Hindlimb muscle (tissue), 1 donor: ENCODE measurements at places on chromosomes 6 and 20. TPM values are rescaled to one million over a fixed set of nuclear protein-coding genes. Genes with fewer than 3 reads are reported as not detected.

TCF15 gene
- polyA plus RNA-seq = 4.5 TPM

DNA sequence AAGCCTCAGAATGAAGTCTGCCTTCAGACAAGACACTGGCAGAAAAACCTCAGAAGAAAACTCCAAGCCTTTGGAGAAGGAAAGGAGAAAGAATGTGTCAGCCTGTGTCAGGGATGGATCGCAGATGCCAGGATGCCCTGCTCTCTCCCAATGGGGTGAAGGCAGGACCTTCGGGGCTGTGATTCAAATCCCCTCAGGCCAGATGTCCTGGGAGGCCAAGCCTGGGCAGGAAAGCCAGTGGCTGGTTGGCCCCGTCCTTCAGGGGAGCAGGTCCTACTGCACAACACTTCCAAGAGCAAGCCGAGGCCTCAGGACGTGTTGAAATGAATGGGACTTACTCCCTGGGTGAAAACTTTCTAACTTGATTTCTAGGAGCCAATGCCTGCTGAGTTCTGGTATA lies 36.5 kb downstream of the GJA10 start:
- DNase-seq = no peak

DNA sequence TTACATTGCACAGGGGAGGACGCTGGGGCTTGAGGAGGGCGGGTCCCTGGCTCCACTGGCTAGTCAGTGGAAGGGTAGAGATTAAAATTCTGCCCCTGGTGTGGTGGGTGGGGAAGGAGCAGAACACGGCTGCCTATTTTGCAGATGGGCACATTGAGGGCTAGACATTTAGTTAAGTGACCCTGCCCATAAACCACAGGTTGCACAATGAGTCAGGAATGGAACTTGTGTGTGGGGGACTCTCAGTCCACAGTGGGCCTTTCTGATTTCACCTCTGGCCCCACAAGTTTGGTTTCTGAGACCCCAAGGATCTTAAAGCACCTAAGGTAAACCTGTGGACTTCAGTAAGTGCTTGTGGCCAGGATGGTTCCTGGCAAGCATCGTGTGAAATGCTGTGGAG lies 22.0 kb upstream of the CCDC167 start:
- DNase-seq = no peak

DNA sequence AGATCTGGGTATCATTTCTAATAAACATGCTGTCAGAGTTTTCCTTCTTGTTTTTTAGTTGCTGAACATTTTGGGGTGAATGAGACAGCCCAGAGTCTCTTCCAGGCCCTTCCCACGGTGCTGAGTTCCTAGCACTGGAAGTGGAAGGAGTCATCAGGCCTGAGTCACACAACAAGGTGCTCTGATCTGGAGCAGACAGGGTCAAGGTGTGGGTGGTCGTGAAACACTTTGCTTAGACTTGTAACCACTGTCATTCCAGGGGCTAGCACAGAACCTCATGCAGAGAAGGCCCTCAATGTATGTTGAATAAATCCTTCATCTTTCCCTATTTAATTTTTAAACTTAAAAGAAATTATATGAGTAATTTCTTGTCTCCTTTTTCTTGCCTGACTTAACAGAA lies 60.6 kb downstream of the TXLNB start:
- no peak for DNase-seq

DNA sequence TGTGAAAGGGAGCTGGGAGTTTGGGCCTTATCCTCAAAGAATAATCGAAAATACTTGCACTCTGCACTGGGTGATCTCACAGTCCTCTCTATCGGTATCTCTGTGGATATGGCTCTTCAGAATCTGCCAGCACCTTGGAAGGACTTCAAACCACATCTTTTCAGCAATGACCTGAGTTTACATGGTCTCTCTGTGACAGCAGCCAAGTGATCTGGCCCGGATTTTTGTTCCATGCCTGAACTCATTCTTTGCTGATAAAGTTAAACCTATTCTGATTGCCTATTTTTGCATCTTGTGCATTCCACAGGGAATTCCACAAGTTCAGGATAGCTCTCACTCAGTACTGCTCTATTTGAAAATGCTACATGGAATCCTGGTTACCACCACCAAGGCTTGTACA lies 98.9 kb downstream of the HDGFL1 start:
- DNase-seq = no peak

DNA sequence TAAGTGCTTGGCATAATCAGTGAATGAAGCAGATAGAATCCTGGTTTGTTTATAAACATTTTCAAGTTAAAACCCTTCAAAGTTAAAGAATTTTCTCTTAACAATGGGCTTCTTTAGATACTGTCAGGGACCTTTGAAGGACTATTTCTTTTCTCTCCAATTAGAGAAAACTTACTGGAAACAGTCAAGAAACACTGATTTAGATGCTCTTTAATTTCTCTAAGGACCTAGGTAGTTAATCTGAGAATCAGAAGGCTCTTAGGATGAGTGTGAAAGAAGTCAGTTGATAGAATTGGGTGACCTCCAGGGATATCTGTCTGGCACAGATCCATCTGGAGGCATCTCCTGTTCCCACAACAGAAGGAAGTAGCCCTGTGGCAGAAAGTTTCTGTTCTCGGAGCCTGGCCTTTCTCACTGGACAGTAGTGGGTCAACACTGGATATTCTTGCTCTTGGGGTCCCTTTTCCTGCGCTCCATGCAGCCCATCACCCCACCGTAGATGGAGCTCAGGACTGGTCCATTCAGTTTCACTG lies 22.5 kb downstream of the KIAA0408 start:
- DNase-seq = no peak

- DNase-seq = no peak
These were observed 10.7 kb upstream of the ULBP3 start for GRCh38 chr6:150079604-150080003.

- DNase-seq = no peak
These were observed 240.8 kb downstream of the FOXA2 start for GRCh38 chr20:22343612-22344011.

KIF25 gene
- polyA plus RNA-seq = 0.99 TPM

FOXS1 gene
- 4.5 TPM for polyA plus RNA-seq

GUCA1A gene
- polyA plus RNA-seq = not detected

FAM83C gene
- 0.17 TPM for polyA plus RNA-seq

GRCh38 chr6:41379306-41379705 lies 43.9 kb downstream of the NCR2 start:
- no peak for DNase-seq

HAO1 gene
- not detected for polyA plus RNA-seq

ATP9A gene
- 80.0 TPM for polyA plus RNA-seq

GRCh38 chr20:56537997-56538396 lies 5.0 kb downstream of the FAM209B start:
- no peak for DNase-seq

CLPSL2 gene
- not detected for polyA plus RNA-seq

- DNase-seq = no peak
These were observed 19.0 kb downstream of the EPB41L1 start for GRCh38 chr20:36173451-36173933.

- DNase-seq = no peak
These were observed 22.3 kb upstream of the AVP start for GRCh38 chr20:3106658-3107463.

- DNase-seq = peak; percentile 38
These were observed 287.3 kb upstream of the FOXQ1 start for GRCh38 chr6:1024587-1024986.

SERINC3 gene
- polyA plus RNA-seq = 54.0 TPM

ADGB gene
- not detected for polyA plus RNA-seq

DNA sequence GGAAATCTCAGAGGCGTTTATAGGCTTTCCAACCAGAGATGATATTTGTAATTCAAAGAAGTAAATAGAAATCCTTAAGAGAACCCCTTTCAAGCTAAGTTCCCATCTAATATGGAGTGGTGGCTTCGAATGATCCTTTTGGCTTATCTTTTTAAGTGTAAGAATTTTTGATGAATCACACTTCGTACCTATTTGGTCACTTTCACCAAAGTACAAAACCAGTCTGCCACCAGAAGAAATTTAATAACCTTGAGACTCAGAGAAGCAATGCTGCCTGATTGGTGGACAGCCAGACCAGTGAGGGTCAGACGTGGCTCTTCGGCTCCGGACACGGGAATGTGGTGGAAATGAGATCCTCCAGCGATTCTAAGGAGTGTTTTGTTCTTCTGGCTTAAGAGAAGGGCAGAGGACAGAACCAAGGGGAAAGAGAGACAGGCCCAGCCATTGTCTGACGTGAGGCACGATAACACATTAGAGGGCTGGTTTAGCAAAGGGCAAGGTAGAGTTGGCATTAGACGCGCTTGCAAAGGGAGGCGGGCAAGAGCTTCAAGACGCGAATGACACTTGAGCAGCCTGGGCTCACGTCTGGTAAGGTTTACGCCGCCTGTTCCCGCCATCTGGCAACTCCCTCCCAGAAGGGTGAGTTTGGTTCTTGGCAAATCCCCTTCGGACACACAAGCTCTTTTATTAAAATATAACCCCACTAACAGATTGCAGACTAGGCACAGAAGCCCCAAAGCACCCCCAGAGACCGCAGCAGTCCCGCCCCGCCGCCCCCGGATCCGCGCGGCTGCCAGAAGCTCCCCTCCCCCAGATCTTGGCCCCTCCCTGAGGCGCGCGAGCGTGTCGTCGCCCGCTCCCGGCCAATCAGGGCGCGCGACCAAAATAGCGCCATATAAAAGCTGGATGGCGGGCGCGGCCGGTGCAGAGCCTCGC lies 50.0 kb upstream of the EZR start:
- DNase-seq = peak; percentile 82

- DNase-seq = no peak
These were observed 84.7 kb upstream of the SALL4 start for GRCh38 chr20:51886891-51887608.

GRCh38 chr6:157860505-157860991 lies 37.5 kb downstream of the SNX9 start:
- DNase-seq = no peak

CDSN gene
- polyA plus RNA-seq = not detected

DNA sequence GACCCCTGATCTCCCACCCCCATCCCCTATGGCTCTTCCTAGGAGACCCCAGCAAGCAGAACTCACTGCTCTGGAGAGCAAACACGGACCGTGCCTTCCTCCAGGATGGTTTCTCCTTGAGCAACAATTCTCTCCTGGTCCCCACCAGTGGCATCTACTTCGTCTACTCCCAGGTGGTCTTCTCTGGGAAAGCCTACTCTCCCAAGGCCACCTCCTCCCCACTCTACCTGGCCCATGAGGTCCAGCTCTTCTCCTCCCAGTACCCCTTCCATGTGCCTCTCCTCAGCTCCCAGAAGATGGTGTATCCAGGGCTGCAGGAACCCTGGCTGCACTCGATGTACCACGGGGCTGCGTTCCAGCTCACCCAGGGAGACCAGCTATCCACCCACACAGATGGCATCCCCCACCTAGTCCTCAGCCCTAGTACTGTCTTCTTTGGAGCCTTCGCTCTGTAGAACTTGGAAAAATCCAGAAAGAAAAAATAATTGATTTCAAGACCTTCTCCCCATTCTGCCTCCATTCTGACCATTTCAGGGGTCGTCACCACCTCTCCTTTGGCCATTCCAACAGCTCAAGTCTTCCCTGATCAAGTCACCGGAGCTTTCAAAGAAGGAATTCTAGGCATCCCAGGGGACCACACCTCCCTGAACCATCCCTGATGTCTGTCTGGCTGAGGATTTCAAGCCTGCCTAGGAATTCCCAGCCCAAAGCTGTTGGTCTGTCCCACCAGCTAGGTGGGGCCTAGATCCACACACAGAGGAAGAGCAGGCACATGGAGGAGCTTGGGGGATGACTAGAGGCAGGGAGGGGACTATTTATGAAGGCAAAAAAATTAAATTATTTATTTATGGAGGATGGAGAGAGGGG lies 1.4 kb downstream of the LTA start:
- DNase-seq = no peak

- peak; percentile 88 for DNase-seq
These were observed 541 bp downstream of the SNX21 start for GRCh38 chr20:45833883-45834796.

- no peak for DNase-seq
These were observed 141.7 kb downstream of the MTFR2 start for GRCh38 chr6:136108361-136108945.

MUC22 gene
- not detected for polyA plus RNA-seq

C6orf132 gene
- polyA plus RNA-seq = 0.52 TPM

GLO1 gene
- polyA plus RNA-seq = 87.1 TPM

SIRPD gene
- polyA plus RNA-seq = not detected

PDCD2 gene
- polyA plus RNA-seq = 52.1 TPM

DNA sequence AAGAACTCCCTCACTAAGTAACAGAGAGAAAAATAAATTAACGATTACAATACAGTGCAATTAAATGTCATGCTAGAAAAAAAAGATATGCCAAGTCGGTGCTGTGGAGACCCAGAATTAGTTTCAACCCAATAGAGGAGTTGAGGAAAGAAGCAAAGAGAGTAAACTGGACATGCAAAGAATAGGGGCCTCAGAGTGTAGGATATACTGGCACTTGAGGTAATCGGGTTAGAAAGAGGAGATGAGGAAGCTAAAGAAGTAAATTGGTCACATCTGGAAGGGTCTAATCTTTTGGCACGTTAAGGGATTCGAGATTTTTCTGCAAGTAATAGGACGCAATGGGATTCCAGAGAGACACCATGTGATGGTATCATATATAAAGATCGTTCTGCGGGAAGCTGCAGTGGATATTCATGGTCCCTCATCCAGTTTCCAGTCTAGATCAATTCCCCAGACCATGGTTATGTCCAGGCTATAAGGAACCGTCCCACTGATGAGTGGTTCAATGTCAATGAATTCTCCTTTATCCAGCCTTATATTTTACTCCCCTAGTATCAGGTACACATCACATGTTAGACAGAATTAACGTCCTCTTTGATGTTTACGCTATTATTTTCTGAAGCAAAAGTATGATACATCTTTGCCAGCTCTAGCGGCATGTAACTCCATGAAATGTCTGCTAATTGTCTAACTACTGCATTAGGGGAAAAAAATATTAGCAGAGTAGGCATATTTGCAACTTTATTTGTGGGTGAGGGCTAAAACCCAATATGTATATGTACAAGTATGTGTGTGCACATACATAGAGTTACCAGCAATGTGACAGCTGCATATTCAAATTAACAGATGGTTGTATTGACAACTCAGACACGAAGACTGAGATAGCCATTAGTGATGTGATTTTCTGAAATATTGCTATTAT lies 1.1 kb upstream of the TBC1D32 start:
- no peak for DNase-seq

DNA sequence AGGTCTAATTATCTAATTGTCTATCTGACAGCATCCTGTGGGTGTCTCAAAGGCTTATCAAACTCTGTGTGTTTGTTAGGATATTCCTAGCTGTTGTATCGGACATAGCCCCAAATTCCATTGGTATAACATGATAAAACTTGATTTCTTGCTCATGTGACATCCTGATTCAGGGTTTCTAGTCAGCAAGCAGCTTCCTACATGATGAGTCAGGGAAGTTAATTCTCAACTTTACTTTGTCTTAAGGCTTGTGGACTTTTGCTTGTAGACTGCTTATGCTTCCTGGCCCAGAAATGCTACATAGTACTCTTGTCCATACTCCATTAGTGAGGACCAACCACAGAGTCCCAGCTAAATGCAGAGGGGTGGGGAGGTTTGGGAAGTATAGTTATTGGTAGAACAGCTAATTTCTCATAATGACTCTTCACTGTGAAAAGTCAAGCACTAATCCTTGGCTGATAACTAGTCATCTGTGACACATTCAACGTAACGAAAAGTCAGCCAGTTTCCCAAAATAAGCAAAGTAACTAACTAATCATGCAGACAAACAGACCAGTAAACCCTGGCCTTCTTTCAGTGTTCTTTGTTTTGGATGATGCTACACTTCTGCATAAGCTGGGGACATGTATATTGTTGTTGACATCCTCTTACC lies 25.8 kb downstream of the NKAIN2 start:
- DNase-seq = no peak

GJA10 gene
- not detected for polyA plus RNA-seq
